ENCODE measurements at places on chromosomes 4 and X.

- DNase-seq = no peak
Observed at GRCh38 chr4:64617800-64618199, 208.6 kb upstream of the TECRL start.

DNA sequence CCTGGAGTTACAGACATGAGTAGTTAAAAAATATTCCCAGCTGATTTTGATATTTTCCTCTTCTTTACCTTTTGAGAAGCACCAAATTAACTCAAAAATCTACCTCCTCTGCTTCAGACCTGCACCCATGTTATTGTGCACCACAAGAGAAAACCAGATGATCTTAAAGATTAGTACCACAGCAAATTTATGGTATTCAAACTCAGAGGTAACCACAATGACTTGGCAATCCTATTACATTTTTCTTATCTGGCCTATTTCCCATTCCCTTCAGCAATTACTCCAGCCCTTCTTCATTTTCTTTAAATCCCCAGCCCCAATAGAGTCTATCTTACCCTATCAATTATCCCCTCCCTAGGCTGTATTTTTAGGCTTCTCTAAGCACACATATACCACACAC lies 535.1 kb downstream of the FAT4 start:
- no peak for DNase-seq

GRCh38 chr4:26106776-26107175 lies 192.8 kb downstream of the SMIM20 start:
- no peak for DNase-seq

- DNase-seq = no peak
Observed at GRCh38 chrX:98380106-98380505, 1496.4 kb downstream of the RPA4 start.

Data from stimulated activated CD4-positive, alpha-beta T cell treated with anti-CD3 and anti-CD28 coated beads, Interleukin-1b, Interleukin-23, amount 100 ng/mL, for 1 hour (primary cell).